ENCODE measurements at places on chromosomes 13 and 19.

DNA sequence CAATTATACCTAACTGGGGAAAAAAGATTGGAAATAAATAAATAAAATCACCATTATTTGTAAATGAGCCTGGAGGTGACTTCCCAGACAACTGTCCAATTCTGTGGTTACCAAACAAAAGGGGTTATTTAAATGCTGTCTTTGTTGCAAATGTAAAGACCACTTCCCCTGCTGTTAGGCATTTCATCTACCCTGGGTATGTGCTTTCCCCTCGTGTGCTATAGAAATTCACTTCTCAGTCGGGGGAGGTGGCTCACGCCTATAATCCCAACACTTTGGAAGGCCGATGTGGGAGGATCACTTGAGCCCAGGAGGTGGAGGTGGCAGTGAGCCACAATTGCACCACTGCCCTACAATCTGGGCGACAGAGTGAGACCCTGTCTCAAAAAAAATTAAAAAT is 101.9 kb upstream of the AKAP11 start:
- no peak for DNase-seq

DNA sequence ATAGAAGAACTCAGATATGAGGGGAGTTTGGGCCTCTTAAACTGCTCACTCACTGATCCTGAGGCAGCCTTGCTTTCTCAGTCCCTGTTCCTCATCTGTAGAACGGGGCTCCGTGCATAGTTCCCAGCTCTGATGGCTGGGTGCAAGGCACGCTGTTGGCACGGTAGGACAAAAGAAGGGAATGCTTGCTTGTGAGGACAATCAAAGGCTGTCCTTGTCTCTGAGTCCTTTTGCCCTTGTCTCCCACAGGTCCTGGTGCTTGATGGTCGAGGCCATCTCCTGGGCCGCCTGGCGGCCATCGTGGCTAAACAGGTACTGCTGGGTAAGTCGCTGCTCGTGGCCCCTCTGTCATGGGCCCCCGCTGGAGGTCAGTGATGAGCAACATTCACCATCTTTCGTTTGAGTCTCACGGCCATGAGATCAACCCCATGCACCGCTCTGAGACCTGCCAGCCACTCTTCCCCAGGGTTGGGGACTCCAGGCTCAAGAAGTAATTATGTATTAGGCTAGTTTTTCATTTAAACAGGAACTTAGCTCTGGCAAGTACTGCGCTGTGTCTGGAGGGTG is 2.3 kb downstream of the RPL13A start:
- no peak for DNase-seq

DNA sequence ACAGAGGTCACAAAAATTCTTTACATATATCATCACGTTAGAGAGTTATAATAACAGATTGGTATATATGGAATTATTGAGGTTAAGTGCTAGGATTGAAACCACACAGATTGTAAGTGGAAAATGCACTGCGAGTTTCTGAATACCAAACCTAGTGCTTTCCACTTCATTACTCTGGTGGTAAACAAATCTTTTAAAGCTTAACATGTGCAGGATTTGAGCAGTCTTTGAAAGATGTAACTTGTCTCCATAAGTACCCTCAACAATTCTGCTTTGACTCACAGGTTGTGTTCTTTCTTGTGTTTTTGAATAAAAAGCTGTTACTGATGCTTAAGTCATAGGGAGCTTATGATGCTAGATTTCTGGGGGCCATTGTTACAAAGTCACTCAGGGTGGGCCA is 314.7 kb upstream of the DACH1 start:
- DNase-seq = no peak

GRCh38 chr19:15297416-15298224 is 34.7 kb downstream of the BRD4 start:
- no peak for DNase-seq

DNA sequence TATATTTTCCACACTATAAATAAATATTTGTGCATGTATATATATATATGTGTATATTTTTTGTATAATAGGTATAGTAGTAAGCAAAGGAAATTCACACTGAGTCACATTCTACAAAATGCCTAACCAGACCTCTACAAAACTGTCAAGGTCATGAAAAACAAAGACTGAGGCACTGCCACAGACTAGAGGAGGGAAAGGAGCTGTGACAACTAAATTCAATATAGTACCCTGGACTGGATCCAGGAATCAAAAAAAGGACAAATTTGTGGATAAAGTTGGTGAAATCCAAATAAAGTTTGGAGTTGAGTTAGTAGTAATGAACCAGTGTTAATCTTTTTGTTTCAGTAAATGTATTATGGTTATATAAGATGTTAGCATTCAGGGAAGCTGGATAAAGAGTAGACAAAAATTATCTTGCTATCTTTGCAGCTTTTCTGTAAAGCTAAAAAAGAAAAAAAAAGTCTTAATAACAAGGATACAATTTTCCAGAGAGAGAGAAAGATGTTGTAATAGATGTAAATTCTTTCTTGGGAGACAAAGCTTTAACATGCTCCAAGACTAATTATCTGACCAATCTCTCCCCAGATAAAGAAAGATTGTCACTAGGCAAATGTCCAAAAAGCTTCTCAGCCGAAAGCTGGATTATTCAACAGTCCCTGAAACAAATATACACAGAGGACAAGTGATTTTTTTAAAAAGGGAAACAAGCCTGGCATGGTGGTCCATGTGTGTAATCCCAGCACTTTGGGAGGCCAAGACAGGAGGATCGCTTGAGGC is 19.1 kb downstream of the SYDE1 start:
- DNase-seq = no peak

DNA sequence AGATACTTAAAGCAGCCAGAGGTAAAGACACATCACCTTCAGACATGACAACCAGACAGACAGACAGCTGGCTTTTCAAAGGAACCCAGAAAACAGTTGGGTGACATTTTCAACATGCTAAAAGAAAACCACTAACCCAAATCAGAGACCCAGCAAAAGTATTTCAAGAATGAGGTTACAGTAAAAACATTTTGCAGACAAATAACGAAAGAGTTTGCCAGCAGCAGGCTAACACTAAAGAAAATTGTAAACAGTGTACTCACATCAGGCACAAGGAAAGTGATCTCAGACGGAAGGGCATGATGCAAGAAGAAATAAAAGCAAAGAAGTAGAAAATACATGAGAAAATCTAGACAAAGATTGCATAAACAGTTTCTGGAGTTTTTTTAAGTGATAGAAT is 46.4 kb downstream of the AP1M1 start:
- DNase-seq = no peak

GRCh38 chr19:40610396-40611064 is 9.4 kb downstream of the LTBP4 start:
- DNase-seq = no peak
